ENCODE measurements at places on chromosomes 11 and 22.

DNA sequence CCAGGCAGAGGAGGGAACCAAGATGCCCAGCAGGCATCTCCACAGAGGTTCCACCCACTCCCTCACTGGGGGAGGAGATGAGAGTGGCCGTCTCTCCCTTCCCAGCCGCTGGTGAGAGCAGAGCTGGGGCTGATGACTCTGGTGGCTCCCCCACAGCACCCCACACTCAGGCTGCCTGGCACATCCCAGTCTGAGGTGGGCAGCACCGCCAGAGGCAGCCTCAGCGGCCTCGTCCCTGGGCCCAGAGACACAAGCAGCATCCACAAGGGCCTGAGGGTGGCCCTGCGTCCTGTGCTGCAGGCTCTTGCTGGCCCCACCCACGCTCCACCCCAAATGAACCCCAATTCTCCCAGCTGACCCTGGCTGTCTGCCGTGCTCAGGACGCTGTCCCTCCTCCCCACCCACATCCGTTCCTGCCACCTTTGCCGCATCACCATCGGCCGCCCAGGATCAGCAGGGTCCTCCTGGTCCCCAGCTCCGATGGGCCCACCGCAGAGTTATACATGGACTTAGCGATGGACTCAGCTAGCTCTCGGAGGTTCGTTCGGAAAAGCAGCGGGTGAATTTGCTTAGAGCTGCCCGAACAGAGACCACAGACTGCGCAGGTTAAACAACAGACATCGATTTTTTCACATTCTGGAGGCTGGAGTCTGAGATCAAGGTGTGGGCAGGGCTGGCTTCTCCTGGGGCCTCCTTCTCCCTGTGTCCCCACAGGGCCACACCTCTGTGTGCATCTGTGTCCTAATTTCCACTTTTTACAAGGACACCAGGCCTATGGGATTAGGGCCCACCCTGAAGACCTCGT lies 20.2 kb upstream of the CTSD start:
- no peak for DNase-seq

DNA sequence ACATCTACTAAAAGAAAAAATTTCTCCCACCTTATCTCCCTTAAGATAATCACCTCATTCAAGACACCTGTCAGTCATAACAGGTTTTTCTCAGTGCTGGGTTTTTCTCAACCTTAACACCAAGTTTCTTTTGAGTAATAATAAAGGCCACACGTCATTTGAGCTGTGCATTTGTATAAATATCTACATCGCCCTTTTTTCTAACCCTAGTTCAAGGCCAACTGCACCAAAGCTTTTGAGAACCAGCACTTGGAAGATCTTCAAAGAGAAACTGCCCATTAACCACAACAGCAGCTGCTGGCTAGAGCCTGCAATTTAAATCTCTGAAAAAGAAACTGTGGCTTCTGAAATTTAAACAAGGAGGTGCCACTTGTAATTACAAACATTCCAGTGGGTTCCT lies 6.9 kb downstream of the CADM1 start:
- no peak for DNase-seq

DNA sequence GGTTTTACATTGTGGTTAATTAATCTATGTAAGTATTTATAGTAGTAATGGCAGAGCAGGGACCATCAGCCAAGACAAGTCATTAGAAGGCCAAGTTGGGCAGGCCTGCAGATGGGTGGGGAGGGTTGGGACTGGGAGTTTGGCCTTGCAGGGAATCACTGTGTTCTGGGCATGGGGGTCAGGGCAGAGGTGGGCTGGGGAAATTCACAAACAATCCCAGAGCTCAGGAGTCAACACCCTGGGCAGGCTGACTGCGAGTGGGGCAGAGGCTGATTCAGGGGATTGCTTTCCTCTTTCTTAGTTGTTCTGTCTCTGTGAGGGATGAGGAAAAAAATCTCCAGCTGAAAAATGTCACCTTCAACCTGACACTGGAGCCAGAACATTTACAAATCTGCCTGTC lies 322.5 kb downstream of the NTM start:
- DNase-seq, result no peak

GRCh38 chr11:85742873-85743275 lies 56.9 kb upstream of the CCDC89 start:
- DNase-seq, result no peak

DNA sequence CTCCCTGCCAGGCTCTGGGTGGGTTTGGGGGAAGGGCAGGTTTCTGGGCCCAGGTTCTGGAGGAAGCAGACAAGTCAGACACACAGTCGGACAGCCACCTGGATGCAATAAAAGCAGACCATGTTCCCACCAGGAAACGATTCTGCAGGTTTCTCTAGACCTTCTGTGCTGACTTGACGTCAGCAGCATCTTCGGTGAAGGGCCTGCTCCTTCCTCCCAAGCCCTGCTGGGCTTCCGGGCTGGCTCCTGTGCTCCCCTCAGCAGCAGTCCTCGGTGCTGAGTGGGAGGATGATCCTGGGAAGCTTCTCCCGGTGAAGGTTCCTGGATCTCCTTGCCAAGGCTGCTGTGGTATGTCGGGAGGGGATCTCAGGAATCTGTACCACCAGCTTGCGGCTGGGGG lies 240.0 kb downstream of the GRIK4 start:
- DNase-seq, result no peak

GRCh38 chr11:11186249-11186648 lies 166.8 kb downstream of the CSNK2A3 start:
- DNase-seq, result no peak

DNA sequence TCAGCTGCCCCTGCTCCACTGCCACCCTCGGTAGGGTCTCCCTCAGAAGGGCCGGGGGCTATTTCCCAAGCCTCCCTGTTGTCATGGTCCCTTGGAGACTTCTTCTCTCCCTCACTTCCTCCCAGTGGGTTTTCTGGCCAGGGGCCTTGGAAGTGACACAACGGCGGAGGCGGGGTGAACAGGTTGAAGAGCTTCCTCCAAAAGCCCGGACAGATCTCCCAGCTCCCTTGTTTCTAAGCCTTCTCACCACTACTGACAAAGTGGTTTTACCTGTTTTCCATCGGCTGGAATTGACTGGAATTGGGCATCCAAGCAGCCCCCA lies 14.5 kb downstream of the MYH9 start:
- no peak for DNase-seq

GRCh38 chr22:41862530-41863266 lies 29.8 kb downstream of the SREBF2 start:
- no peak for DNase-seq

DNA sequence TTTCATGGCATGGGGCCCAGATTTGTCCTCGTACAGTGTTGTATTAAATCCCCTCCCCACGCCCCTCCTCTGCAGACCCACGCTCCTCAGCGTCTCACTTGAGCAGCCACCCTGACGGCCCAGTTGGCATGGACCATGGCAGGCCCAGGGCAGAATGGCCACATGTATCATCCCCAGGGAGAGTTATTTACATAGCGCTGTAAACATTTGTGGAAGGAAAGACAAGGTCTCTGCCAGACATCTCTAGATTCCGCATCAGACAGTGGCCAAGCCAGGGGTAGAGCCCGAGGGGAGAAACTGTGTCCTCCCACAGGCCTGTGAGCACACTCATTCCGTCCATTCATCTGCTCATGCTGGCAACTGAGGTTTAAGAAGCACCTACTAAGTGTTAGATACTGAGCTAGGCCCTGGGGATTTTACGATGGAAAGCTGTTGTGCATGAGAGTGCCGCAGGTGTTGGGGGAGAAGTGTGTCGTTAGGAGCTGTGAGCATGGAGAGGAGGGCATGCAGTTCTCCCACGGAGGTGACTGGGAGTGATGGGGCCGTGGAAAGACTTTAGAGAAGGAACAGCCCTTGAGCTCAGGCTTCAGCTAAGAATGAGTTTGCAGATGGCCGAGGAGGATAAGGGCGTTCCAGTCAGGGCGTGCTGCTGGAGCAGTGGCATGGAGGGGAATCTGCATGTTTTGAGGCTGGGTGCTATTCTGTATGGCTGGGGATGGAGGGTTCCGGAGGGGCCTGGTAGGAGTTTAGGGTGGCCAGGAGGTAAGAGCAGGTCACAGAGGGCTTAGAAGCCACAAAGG lies 94.9 kb downstream of the GRIK4 start:
- DNase-seq, result no peak

DNA sequence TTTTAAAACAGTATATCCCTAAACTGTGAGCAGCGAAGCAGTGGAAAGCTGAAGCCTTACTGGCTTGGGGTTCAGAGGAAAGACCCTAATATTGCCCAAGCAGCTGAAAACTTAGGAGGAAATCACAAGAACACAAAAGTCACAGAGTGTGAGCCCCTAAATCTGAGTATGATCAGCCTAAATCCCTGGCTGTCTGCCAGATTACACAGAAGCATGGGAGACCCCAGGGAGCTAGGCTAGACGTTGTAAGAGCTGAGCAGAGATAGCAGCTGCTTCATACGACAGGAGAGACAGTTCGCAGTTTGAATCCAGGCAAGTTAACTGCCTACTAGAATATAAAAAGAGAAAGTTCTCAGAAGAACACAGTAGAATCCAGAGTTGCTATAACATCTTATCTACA lies 81.2 kb downstream of the PACS1 start:
- DNase-seq, result no peak

GRCh38 chr22:49966774-49967705 lies 6.5 kb downstream of the PIM3 start:
- DNase-seq, result no peak
